ENCODE measurements at places on chromosomes 12 and 14.
A peak's percentile ranks its signal among the peaks of the same experiment; 100 is the strongest.

DNA sequence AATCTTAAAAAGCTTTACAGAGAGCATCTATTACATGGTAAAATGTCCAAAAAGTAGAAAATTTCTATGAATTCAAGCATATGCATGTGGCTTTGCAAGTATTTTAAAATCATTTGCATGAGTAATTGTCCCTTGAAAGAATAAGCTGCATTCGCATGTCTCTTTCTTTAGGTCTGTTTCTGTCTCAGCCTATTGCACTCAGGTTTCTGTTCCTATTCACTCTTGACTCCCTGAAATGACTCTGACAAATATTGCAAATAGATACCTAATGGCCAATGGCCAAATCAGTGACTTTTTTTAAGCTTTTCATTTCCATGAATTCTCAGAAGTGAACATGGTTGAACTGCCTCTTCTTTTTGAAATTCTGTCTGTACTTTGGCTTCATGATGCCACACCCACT is 6.4 kb upstream of the TTC8 start:
- no peak for DNase-seq

DNA sequence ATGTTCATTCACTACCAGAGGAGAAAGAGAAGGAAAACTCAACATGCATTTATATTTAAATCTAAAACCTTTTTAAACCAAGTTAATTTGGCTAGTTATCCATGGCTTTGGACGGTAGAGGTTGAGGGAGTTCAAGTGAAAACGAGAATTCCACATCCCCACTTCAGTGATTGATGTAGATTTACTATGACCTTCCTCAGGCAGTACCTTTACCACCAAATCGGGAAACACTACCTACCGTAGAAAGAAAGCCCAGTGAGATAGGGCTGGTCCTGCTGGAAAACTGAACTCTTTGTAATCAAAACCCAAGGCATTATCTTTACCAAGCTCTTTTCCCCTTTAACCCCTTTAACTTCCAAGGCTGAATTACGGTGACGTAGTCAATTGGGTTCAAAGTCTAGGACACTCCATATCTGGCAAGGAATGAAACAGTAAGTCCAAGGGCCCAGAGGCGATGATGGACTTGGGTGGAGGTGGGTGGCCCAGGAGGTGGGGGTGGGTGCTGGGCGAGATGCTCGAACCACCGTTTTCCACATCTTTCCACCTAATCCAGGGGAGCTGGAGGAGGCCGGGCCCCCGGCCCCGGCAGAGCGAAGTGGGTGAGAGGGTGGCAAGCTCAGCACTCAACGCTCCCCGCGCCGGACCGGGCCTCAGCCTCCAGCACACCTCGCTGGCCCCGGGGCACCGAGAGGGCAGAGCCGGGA is 618 bp downstream of the SEC23A start:
- DNase-seq, result peak; percentile 27

- no peak for DNase-seq
Observed at GRCh38 chr12:10620078-10620779, 6.8 kb upstream of the MAGOHB start.

DNA sequence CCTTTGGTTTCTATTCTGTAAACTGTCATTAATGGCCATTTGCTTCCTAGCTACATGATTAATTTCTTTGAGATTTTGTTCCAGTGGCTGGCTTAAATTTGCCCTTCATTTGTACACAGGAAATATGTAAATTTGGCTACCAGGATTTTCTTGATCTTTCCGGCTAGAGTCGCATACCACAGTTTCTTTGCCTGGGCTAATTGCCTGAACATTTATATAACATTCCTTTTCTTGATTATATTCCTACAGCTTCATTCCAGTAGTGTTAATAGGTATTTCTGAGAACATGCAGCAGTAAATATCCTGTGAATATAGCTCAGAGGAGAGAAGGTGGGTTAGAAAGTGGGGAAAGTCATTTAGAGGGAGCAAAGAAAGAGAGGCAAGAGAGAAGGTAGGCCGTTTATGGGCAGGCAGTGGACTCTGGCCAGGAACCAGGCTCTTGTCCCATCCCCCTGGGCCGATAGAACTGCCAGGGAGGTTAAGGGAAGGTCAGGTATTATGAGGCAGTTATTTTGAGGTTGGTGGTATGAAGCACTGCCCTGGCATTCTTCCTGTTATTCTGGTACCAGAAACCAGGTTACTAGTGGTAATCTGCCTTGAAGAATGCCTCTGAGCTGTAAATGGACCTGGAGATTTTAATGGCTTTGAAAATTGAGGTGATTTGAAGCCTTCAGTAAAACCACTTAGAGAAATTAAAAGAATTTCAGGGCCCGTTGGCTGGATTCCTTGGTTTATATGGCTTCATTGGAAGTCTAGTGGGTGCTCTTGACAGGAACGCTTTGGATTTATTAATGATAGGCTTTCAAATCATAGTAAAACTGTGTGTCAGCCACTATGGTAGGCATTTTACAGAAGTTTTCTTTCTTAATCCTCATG is 4.4 kb downstream of the RNF10 start:
- no peak for DNase-seq

GRCh38 chr14:92635896-92636295 is 112.5 kb downstream of the LGMN start:
- DNase-seq, result no peak

GRCh38 chr12:119069147-119069642 is 87.9 kb downstream of the SRRM4 start:
- DNase-seq, result no peak

DNA sequence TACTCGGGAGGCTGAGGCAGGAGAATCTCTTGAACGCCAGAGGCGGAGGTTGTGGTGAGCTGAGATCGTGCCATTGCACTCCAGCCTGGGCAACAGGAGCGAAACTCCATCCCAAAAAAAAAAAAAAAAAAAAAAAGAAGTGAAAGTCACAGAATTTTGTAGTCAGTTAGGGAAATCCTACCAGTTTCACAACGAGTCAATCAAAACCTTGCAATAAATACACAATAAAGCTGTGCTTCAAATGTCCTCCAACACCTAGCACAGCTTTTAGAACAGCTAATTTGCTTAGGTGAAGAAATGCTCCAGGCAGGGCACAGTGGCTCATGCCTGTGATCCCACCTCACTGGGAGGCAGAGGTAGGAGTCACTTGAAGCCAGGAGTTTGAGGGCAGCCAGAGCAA is 112.8 kb upstream of the ATF7IP start:
- DNase-seq, result no peak

DNA sequence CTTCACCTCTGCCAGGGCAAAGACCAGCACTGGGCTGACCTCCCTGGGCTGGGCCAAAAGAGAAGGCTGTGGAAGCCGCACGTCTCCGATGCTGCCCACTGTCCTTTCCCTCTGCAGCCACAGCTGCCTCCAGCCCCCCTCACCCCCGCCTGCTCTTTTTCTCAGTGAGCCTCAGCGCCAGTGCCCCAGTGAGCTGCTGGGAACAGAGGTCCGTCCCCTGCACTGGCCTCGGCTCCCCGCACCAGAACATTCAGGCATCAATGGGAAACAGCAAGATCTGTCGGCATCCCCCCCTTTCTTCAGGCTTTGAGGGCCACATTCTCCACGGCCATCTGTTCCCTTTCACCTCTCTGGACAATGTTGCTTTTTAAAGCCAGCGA is 398.1 kb downstream of the ZFP36L1 start:
- DNase-seq, result no peak

GRCh38 chr14:64604001-64604400 is 54.2 kb downstream of the PPP1R36 start:
- DNase-seq, result no peak

- DNase-seq, result no peak
Observed at GRCh38 chr12:93087840-93088610, 158.9 kb upstream of the EEA1 start.

- no peak for DNase-seq
Observed at GRCh38 chr14:72311516-72311915, 379.3 kb downstream of the RGS6 start.

GRCh38 chr14:73237219-73237785 is at the start of gene PAPLN:
Gene PAPLN, plus strand, starts transcription at chr14:73237506. Its CDS starts 2,273 bp downstream, at chr14:73239779.
- peak; percentile 31 for DNase-seq

DNA sequence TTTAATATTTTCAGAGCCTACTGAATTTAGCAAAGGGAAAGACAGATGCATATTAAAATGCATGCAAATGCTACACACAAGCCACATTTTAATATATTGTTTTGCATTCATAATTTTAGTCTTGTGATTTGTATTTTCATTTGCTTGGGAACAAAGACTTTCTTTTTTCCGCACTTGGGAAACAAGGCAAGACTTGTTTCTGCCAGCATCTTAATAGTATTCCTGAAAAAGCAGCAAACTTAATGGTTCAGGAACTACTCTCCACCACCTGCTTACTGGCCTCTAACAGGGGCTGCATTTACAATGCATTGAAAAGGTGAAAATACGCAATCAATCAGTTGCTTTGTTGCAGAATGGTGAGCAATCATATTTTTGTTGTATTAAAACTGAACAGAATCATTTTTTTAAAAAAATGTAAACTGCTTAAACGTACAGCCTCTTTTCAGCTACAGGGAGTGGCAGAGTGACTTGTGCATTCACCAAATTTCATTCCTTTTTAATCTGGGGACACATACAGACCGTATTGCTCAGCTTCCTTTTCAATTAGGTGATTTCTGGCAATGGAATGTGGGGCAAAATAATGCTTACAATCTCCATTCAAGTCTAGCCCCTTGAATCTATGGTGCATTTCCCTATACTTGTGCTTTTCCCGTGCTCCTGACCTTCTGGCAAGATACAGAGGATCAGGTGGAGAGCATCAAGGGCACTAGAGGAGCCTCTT is 144.1 kb upstream of the BTG1 start:
- DNase-seq, result no peak

DNA sequence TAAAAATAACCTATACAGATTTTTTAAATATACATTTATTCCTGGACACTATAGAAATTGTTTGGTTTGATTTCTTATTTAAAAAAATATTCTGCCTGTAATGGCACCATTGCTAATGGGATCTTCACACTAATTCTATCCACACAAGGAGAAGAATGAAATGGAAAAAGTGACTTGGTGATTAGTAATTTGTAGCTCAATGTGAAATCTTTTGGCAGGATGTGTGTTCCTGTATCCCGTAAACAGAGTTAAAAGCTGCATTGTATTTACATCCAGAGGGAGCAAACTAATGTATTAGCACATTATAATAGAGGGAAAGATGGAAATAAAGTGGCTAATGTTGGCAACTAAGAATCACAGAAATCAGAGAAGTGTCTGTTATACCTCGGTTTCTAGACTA is 1455.3 kb upstream of the FLRT2 start:
- DNase-seq, result no peak

DNA sequence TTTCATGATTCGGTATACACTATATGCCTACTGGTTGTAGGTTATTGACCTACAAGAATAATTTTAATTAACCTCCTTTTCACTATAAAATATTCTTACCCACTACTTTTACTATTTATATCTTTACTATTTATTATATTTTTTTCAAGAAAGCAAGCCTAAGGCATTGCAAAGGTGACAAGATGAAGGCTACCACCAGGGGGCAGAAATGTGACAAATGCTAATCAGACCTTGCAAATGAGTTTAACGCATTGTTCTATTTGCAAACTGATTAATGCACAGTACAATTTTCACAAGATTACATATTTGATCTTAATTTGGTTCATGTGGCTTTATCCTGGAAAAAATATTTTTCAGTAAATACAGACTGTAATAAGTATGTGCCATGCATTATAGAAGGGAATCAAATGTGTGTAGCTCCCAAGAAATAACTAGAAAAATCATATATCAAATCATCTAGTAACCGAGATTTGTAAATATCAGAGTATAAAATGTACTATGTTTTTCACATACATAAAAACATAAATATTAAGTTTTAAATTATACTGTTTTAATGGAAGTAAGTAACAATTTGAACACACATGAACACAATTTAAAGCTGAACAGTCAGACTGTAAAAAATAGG is 107.0 kb downstream of the ADAMTS20 start:
- DNase-seq, result peak; percentile 65

GRCh38 chr12:91643763-91644162 is 461.1 kb upstream of the DCN start:
- no peak for DNase-seq

- no peak for DNase-seq
Observed at GRCh38 chr14:61296719-61297502, 15.8 kb upstream of the TMEM30B start.

GRCh38 chr14:105324871-105325270 is 10.3 kb downstream of the PACS2 start:
- no peak for DNase-seq

DNA sequence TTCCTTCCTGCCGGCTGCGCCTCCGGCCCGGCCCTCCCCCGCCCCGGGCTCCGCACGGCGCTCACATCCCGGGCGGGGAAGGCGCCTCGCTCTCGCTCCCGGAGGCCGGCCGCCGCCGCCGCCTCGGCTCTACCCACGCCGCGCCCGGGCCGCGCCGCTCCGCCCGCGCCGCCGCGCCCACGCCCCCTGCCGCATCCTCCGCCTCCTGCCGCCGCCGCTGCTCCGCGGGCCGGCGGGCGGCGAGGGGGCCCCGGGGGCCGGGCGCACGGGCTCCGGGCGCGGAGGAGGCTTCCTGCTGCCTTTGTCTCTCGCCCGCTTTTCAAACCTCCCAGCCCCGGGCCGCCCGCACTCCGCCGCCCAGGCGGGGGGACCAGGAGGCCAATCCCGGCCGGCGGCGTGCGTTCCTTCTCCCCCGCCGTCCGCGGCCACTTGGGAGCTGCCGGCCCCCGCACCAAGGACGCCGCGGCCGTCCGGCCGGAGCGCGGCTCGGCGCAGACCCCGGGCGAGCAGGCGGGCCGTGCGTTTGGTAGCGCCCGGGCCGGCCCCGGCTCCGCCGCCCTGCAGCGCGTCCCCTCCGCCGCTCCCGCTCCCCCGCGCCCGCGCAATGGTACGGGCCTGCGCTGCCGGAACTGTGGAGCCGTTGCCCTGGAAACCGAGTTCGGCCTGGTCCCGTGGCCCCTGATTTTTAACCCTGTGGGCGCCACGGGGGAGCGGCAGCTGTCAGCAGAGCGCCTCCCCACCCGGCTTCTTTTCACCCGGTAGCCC is at the start of gene FBXL14:
TSS of gene FBXL14 (minus strand) at position 321 of the 765 bp plus-strand sequence. CDS start 515 bp downstream, outside the sequence.
- DNase-seq, result peak; percentile 88

- no peak for DNase-seq
Observed at GRCh38 chr12:110012659-110013058, 13.4 kb downstream of the ANKRD13A start.

DNA sequence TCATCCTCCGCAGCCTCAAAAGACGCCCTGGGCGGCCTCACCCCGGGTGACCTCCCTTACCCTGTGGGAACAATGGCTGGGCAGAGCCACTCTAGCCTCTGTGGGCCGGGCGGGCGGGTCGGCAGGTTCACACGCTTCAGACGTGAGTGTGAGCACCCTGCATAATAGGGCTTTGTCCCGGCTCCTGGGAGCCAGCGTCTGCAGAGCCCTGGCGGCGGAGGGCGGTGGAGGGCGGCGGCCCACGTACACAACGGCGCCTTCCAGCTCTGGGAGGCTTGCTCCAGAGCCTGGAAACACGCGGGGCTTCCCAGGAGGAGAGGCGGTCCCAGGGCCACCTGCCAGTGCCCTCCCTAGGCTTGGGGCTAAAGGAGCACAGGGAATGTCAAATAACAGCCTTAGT is 205.6 kb downstream of the BCL11B start:
- no peak for DNase-seq

- no peak for DNase-seq
Observed at GRCh38 chr12:132430838-132431774, 58.8 kb upstream of the FBRSL1 start.

- DNase-seq, result peak; percentile 59
Observed at GRCh38 chr14:105313381-105314286, 914 bp upstream of the PACS2 start.
